ENCODE measurements at places on chromosomes 3 and 15. TPM values are rescaled to one million over a fixed set of nuclear protein-coding genes. Genes with fewer than 3 reads are reported as not detected.
A peak's percentile ranks its signal among the peaks of the same experiment; 100 is the strongest.

DNA sequence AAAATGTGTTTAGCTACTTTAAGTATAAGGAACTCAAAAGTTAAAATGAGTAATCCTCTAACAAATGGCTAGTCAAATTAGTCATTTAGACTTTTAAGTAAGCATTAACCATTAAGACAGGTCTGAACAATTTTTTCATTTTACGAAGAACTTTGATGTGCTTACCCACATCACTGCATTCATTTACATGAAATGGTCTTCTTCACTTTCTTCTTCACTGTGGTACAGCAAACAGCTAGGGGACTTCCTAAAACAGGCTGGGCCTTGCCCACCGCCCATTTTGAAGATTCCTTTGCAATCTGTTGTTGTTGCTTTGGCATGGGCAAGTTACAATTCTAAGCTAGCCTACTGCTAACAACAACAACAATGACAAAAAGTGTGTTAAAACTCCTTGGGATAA lies 67.4 kb downstream of the CBLB start:
- no peaks in the 10 kb centered on the region for H3K36me3 ChIP-seq
- H3K27me3 ChIP-seq, result no peaks in the 10 kb centered on the region
- H3K27ac ChIP-seq, result no peak overlapping the region
- H3K4me3 ChIP-seq, result no peak overlapping the region
- DNase-seq, result no peak
- H3K4me1 ChIP-seq, result peaks cover 43% of the 10 kb centered on the region

CCR2 gene
- 0.40 TPM for total RNA-seq

GRCh38 chr3:63092515-63092914 lies 185.6 kb upstream of the SYNPR start:
- no peak overlapping the region for H3K27ac ChIP-seq
- H3K4me1 ChIP-seq, result no peaks in the 10 kb centered on the region
- no peaks in the 10 kb centered on the region for H3K36me3 ChIP-seq
- H3K4me3 ChIP-seq, result no peak overlapping the region
- no peaks in the 10 kb centered on the region for H3K27me3 ChIP-seq

DNA sequence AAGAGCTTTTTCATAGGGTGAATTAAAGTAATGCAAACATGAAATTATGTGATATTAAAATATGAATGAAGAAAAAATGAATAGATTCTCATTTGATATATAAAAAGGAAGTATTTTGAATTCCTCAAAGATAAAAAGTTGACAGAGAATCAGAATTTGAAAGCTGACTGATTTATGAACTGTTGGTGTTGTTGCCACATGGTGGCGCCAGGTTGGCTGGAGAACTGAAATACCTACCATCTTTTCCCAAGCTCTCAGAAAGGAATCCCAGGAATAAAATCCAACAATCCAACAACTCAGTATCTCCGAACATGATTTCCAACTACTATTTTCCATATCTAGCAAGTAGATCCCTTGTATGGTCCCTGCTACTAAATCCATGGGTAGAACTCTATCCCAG lies 3.1 kb downstream of the MYRIP start:
- H3K4me1 ChIP-seq, result peaks cover 17% of the 10 kb centered on the region
- no peak for DNase-seq
- H3K36me3 ChIP-seq, result no peaks in the 10 kb centered on the region
- H3K27me3 ChIP-seq, result peaks cover 72% of the 10 kb centered on the region
- H3K4me3 ChIP-seq, result no peak overlapping the region

HERC2 gene
- 32.2 TPM for total RNA-seq

CFAP100 gene
- total RNA-seq, result not detected

GRCh38 chr3:59503441-59503840 lies 453.6 kb upstream of the CFAP20DC start:
- H3K4me3 ChIP-seq, result no peak overlapping the region
- no peaks in the 10 kb centered on the region for H3K27me3 ChIP-seq
- no peaks in the 10 kb centered on the region for H3K36me3 ChIP-seq

GRCh38 chr3:27319847-27320526 lies 49.2 kb downstream of the NEK10 start:
- no peak overlapping the region for H3K4me3 ChIP-seq
- H3K27ac ChIP-seq, result no peak overlapping the region
- DNase-seq, result no peak
- no peaks in the 10 kb centered on the region for H3K4me1 ChIP-seq
- no peaks in the 10 kb centered on the region for H3K27me3 ChIP-seq

- no peaks in the 10 kb centered on the region for H3K27me3 ChIP-seq
- H3K4me3 ChIP-seq, result no peak overlapping the region
- peaks cover 19% of the 10 kb centered on the region for H3K4me1 ChIP-seq
- peaks cover 58% of the 10 kb centered on the region for H3K36me3 ChIP-seq
Observed at GRCh38 chr3:57670543-57670942, 22.3 kb downstream of the DENND6A start.

FGD5 gene
- 0.80 TPM for total RNA-seq

IL12A gene
- total RNA-seq, result 0.44 TPM

GRCh38 chr3:8529181-8529637 lies 27.6 kb downstream of the LMCD1 start:
- H3K36me3 ChIP-seq, result no peaks in the 10 kb centered on the region
- H3K4me1 ChIP-seq, result peaks cover 100% of the 10 kb centered on the region
- no peak for DNase-seq
- peak overlapping the region; percentile 15 for H3K27ac ChIP-seq

DNA sequence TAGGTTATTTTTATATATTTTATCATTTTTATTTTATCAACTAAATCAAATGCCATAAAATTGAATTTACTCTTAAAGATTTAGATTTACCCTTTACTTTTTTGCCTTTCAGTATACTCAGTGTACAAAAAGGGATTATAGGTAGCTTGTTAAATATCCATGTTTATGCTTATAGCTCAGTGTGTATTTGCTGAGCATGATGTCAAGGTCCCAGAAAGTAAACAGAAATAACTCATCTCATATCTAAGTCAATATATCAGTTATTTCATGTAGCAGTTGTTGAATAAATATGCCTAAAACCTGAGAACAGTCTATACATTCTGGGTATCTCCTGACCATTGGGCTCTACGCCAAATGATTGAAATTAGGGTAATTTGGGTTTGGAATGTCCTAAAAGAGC lies 693.8 kb downstream of the NAALADL2 start:
- H3K4me3 ChIP-seq, result no peak overlapping the region
- H3K27ac ChIP-seq, result no peak overlapping the region
- no peak for DNase-seq
- H3K4me1 ChIP-seq, result no peaks in the 10 kb centered on the region
- no peaks in the 10 kb centered on the region for H3K27me3 ChIP-seq
- no peaks in the 10 kb centered on the region for H3K36me3 ChIP-seq

PSTPIP1 gene
- 0.57 TPM for total RNA-seq

DNA sequence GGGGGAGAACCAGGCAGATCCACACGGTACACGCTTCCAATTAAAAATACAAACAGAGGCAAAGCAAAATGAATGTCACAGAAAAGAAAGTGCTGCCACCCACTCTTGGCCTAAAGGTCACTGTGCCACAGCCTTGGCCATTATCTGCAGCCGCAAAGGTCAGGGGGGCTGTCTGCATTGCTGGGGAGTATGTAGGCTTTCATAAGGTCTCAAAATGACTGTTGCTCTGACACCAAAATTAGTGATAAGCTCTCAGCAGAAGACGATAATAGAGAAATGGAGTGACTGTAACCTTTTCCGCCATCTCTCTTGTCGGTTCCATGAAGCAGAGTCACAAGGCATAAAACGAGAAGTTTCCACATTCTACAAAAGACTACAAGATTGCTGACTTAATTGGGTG lies 374.2 kb upstream of the ICE2 start:
- no peaks in the 10 kb centered on the region for H3K27me3 ChIP-seq
- no peak overlapping the region for H3K4me3 ChIP-seq
- no peak overlapping the region for H3K27ac ChIP-seq
- DNase-seq, result no peak
- H3K36me3 ChIP-seq, result no peaks in the 10 kb centered on the region

DNA sequence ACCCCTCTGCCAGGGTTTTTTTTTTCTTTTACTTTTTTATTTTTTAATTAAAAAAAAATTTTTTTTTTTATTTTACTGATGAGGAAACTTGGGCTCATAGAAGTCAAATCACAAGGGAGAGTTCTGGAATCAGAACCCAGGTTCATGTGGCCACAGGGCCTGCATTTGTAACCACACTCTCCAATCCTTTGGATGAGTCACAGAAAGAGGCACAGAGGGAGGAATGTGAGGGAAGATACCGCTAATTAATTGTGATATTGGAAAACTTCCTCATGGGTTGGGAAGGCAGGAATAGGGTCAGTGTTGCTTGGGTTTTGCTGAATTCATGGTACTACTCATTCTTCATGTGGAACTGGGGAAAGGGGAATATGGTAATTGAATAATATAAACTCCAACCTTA lies 132.9 kb upstream of the SLC6A11 start:
- no peaks in the 10 kb centered on the region for H3K4me1 ChIP-seq
- no peak overlapping the region for H3K4me3 ChIP-seq
- no peaks in the 10 kb centered on the region for H3K36me3 ChIP-seq
- peaks cover 30% of the 10 kb centered on the region for H3K27me3 ChIP-seq
- no peak overlapping the region for H3K27ac ChIP-seq
- no peak for DNase-seq

EEF1AKMT4 gene
- 13.4 TPM for total RNA-seq

DNA sequence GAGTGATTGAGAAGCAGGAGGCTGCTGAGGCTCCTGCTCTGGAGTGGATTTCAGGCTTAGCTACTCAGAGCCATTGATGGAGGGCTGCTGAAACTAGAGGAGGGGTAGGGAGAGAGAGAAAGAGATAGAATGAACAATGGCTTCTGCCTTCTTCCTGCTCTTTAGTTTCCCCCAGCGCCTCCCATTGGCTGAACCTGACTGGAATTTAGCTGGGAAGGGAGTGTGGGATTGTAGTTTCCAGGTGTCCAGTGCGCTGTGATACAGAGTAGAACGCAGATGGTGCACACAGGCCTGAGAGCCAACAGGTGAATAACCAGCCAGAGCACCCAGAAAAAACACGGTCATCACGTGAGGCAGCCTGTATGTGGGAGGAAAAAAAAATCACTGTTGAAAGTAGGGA lies 140.1 kb downstream of the IL20RB start:
- H3K4me3 ChIP-seq, result no peak overlapping the region
- no peaks in the 10 kb centered on the region for H3K36me3 ChIP-seq
- H3K4me1 ChIP-seq, result no peaks in the 10 kb centered on the region
- no peak overlapping the region for H3K27ac ChIP-seq

CD276 gene
- total RNA-seq, result 21.2 TPM

DNA sequence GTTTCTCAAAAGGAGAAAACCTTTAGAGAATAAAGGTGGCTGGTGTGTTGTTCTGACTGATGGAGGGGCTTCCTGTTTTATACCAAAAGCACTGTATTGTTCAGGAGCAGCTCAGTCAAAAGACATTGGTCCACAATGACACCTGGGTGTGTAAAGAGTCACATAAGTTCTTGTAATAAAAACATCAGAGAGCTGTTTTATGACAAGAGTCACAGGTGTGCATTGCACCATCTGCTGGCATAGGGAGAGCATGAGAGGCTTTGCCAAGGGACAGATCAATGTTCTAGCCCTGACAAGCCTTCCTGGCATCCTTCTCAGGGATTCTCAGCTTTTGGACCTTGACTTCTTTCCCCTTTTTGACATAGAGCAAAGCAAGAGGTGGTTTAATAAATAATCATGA lies 20.4 kb downstream of the ARPP21 start:
- DNase-seq, result no peak
- H3K27ac ChIP-seq, result no peak overlapping the region
- H3K27me3 ChIP-seq, result no peaks in the 10 kb centered on the region
- H3K4me3 ChIP-seq, result no peak overlapping the region

GRCh38 chr3:123871946-123872345 lies 12.2 kb downstream of the MYLK start:
- no peak overlapping the region for H3K27ac ChIP-seq
- no peaks in the 10 kb centered on the region for H3K36me3 ChIP-seq
- H3K4me1 ChIP-seq, result no peaks in the 10 kb centered on the region
- H3K27me3 ChIP-seq, result no peaks in the 10 kb centered on the region
- H3K4me3 ChIP-seq, result no peak overlapping the region

DNA sequence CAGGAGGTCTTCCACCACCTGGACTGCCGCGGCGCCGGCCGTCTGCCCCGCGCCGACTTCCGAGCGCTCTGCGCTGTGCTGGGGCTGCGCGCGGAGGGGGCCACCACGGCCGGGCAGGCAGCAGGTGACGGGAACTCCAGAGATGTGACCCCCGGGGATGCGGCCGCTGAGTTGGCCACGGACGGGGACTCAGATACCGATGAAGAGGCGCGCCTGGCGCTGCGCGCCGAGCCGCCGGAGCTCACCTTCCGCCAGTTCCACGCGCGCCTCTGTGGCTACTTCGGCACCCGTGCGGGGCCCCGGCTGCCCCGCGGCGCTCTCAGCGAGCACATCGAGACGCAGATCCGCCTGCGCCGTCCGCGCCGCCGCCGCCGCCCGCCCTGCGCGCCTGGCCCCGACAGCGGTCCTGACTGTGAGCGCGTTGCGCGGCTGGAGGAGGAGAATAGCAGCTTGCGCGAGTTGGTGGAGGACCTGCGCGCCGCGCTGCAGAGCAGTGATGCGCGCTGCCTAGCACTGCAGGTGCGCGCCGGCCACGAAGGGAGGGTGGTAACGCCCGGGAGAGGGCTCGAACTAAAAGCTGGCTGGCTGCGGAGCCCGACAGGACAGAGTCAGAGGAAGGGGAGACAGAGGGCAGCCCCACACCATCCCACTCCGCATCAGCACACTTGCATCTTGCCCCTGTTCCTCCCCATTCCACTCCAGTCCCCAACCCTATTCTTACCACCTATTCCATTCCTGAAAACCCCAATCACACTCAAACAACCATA lies 885 bp downstream of the EFCC1 start:
- H3K4me3 ChIP-seq, result peak overlapping the region; percentile 30
- peak overlapping the region; percentile 84 for H3K27ac ChIP-seq
- DNase-seq, result no peak

LSG1 gene
- 33.8 TPM for total RNA-seq

CELSR3 gene
- 0.76 TPM for total RNA-seq

DNA sequence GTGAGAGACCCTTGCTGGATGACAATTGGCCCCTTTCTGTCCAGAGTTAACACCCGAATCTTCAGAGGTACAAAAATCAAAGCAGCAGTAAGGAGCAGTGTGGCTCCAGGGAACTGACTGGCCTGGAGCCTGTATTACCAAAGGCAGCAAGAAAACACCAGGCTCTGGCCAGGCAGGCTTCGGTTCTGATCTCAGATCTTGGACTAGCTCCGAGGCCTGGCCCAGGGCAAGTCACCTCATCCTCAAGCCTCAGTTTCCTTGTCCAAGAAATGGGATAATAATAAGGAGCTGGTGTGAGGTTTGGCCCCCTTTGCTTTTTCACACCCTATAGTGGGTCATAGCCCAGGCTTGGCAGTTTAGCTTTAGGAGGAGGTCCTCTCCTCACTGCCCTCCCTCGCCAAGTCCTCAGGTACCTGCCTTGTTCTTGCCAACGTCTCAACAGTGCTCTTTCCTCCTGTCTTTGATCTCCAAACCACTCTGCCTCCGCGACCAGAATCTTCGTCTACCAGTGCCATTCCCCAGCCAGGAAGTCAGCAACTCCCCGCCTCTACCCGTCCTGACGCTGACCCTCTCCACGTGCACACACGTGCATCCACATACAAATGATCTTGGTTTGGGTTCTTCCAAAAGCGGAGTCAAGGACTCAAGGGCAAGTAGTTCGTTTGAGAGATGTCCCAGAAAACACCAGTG lies 82.6 kb upstream of the TLE3 start:
- peaks cover 13% of the 10 kb centered on the region for H3K4me1 ChIP-seq
- no peak overlapping the region for H3K27ac ChIP-seq
- H3K36me3 ChIP-seq, result no peaks in the 10 kb centered on the region
- no peaks in the 10 kb centered on the region for H3K27me3 ChIP-seq
- H3K4me3 ChIP-seq, result no peak overlapping the region

- no peaks in the 10 kb centered on the region for H3K36me3 ChIP-seq
- DNase-seq, result no peak
- H3K27me3 ChIP-seq, result no peaks in the 10 kb centered on the region
- H3K4me1 ChIP-seq, result no peaks in the 10 kb centered on the region
- H3K4me3 ChIP-seq, result no peak overlapping the region
- H3K27ac ChIP-seq, result no peak overlapping the region
Observed at GRCh38 chr15:96020797-96021196, 309.7 kb upstream of the NR2F2 start.
